ENCODE measurements at places on chromosomes 16 and 17.
A peak's percentile ranks its signal among the peaks of the same experiment; 100 is the strongest.

DNA sequence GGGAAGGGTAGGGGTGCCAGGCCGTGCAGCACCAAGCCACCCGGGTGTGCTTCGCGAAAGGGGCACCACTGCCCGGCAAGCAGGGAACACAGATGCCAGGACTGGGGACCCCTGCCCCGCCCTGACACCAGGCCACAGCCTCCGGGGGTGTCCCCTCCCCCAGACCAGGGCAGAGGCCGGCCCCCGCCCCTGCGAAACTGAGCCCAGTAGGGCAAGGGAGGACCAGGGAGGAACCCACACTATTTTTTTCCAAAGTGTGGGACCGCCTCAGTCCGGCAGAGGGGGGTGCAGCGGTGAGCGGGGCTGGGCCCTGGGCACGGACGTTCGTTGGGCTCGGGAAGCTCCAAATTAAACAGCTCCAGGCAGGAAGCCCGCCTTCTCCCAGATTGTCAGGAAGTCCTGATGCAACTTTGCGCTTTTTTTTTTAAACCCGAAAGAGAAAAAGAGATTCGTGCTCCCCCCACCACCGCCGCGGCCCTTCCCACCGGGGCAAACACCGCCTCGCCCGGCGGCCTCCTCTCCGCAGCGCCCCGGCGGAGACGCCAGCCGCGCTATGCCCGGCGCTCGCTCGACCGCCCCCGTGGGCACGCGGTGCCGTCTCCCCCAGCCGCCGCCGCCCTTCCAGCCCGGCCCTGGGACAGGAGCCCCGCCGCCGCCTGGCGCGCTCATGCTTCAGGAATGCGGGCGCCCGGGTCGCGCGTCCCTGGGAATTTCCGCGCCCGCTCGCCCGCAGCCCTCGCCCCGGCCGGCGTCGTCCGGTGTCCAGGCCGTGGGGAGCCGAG is 755 bp downstream of the PIEZO1 start:
- peak; percentile 43 for DNase-seq

GRCh38 chr17:81383504-81384421 is 11.5 kb upstream of the BAHCC1 start:
- no peak for DNase-seq

- DNase-seq, result peak; percentile 85
These were observed 5.7 kb upstream of the LPO start for GRCh38 chr17:58232707-58233156.

DNA sequence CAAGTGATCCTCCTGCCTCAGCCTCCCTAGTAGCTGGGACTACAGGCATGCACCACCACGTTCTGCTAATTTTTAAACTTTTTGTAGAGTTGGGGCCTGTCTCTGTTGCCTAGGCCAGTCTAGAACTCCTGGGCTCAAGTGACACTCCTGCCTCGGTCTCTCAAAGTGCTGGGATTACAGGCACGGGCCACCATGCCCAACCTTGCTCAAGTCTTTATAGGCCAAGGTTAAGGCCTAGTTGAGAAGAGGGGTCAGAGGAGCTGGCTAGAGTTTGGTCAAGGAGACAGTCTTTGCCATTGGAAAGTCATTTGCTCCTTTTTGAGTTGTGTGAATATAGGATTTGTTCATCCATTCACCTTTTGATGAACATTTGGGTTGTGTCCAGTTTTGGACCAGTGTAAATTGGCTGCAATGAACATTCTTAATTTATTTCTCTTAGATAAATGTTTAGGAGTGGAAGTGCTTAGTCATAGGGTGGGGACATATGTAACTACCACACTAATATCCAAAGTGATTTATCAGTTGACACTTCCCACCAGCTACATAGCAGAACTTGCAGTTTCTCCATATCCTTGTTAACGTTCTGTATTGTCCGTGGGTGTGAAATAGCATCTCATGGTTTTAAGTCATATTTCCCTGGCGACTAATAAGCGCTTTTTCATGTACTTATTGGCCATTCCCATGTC is 30.7 kb upstream of the ARHGAP17 start:
- DNase-seq, result no peak

DNA sequence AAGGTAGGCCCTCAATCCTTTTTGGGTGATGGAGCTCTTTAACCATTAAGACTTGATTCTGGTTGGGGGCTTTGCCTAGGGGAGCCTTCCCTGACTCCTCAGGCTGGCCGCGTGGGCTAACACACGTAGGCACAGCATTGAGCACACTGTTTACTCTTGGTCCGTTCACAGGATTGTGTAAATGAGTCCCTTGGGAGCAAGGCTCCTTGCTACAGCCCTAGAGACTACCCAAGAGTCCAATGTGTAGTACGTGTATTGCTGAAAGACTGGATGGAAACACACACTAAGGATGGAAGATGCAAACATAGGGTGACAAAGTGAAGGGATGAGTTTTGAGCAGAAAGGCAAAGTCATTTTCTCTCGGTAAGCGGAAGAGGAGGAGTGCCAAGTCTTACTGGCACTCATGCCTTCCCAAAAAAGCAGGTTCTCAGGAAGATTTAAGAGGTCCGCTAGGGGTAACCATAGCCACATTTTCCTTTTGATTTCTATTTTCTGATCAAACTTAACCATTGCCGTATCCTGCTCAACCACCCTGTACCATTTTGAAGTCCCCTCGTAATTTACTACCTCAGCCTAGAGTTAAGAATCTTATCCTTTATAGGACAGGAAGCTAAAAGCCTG is 911 bp upstream of the ITGA2B start:
- DNase-seq, result no peak

DNA sequence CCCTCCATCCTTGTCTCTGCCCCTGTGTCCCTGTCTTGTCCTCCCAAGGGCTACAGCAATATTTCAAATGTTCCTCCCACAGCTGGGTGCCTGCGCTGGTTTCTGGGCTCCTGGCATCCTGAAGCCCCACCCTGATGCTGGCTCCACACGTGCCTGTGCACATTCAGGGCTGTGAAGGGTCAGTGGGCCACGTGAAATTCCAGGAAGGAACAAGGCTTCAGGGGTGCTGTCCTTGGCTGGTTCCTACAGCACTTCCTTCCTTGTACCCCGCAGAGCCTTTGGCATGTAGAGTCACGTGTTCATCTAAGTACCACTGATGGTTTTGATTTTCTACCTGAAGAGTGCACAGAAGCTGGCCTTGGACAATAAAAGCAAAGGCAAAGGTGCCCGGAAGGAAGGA is 57.7 kb upstream of the NLK start:
- no peak for DNase-seq

DNA sequence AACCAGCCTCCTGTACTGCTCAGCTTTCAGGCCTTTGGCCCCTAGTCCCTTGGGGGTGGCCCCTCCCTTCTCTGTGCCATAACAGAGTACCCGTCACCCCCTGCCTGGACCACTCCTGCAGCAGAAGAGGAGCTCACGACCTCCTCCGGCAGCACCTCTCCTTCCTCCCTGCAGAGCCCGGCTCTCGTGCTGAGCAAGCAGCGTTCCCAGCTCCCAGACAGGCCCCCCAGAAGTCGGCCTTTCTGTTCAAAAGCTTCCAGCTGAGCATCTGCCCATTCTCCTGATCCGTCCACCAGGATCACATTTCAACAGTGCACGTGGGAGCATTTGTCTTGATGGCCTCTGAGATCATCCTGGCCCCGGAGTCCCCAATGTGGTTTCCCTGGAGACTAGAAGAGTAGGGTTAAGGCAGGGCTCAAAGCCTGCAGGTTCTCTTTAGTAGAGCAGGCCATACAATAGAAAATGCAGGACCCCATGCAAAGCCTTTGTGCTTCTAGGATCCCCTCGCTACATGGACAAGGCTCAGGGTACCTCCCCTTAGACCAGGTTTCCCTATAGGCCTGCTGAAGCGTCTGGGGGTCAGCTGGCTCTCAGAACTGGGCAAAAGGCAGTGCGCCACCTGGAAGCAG is 35.6 kb downstream of the NLRC3 start:
- no peak for DNase-seq

DNA sequence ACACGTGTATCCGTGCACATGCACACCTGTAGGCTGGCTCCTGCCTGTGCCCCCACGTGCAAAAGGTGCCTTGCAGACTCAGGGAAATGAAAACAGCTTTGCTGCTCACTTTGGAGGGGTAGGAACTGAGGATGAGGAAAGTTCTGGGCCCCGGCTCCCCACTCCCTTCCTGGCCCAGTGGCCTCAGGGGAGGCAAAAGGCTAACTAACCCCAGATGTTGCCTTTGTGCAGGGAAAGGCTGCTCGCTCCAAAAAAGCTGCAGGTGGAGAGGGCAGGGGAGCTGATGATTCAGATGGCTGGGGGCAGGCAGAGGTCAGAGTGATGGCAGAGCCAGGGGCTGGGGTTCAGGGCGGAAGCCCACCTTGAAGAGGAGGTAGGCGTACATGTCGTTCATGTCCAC is 12.4 kb downstream of the PLCD3 start:
- no peak for DNase-seq

DNA sequence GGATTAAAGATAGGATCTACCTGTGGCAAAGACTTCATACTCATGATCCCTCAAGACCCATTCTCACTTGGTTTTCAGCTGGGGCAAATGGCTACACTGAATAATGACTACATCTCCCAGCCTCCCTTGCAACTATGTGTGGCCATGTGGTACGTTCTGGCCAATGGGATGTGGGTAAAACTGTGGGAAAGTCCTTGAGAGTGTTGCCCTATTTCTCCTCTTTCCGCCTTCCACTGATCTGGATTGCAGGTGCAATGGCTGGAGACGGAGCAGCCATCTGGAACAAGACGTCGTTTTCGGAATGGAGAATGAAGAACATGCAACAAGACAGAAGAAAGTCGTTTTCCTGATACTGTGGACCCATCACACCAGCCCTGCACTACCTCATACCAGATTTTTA is 48.5 kb downstream of the HAPSTR1 start:
- no peak for DNase-seq

DNA sequence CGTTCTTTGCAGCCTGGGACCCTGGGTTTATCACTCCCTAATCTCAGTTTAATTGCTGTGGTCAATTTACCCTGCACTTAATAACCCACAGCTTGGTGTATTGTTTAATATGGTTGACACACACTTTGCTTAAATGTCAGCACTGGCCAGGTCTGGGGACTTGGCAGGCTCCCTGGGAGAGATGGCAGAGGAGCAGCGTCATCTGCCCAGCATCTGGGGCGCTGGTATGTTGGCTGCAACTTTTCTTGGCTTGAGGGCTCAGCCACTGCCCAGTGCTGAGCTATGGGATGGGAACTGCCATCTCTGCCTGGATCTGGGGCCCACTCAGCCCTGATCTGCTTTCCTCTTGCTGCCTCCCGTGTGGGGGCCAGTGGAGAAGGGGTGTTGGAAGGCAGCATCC is 115.7 kb upstream of the IRX3 start:
- no peak for DNase-seq

- DNase-seq, result no peak
These were observed 19.6 kb downstream of the AKAP1 start for GRCh38 chr17:57104461-57105175.

DNA sequence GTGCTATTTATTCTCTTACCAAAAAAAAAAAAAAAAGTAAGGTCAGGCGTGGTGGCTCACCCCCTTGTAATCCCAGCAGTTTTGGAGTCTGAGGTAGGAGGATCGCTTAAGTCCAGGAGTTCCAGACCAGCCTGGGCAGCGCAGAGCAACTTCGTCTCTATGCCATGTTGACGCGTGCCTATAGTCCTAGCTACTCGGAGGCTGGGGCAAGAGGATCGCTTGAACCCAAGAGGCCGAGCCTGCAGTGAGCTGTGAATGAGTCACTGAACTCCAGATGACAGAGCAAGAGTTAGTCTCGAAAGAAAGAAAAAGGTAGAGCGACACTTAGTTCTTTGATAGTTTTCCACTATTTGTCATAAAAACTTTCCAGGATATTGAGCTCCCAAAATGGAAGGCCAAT is 1.4 kb upstream of the TENT4B start:
- no peak for DNase-seq

DNA sequence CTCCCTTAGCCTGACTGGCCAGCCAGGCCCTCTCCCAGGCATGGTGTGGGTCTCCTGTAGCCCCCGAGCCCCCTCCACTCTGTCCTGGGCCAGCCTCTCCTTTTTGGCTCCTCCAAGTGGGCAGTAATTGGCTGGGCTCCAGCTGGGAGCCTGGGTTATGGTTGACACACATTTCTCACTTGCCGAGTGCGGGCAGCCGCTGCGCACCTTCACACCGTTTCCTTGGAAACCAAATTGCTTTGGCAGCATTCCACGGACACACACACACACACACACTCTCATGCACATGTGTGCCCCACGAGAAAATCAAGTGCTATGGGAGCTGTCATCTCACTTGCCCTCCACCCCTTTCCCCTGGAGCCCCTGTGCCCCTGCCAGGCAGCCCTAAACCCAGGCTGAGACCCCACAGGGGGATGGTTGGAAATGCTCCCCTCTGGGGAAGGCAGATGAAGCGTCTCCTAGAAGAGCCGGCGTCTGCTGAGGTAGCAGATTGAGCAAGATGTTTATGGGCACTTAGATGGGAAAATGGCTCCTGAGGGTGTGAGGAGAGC is 402.7 kb upstream of the TNRC6C start:
- no peak for DNase-seq

GRCh38 chr17:7004398-7005253 is 7.8 kb upstream of the RNASEK start:
- DNase-seq, result peak; percentile 44

DNA sequence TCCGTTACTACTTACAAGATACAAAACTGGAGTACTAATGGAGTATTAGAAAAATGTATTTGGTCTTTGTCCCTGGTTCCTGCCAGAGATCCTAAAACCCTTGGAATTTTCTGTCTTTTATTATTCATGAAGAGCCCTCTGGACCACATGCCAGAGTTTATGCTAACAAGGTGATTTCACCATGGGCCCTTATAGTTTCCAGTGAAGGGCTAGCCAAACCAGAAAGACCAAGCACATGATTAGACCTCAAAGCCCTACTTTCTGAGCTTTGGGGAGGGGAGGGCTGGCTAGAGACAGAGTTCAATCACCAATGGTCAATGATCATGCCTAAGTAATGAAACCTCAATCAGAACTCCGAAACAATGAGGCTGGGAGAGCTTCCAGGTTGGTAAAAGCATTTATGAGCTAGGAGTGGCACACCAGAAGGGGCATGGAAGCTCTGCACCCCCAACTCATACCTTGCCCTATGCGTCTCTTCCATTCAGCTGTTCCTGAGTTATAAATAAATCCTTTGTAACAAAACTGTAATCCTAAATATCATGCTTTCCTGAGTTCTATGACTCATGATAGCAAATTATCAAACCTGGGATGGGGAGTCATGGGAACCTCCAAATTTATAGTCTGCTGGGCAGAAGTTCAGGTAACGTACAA is 10.4 kb downstream of the DCUN1D3 start:
- no peak for DNase-seq

DNA sequence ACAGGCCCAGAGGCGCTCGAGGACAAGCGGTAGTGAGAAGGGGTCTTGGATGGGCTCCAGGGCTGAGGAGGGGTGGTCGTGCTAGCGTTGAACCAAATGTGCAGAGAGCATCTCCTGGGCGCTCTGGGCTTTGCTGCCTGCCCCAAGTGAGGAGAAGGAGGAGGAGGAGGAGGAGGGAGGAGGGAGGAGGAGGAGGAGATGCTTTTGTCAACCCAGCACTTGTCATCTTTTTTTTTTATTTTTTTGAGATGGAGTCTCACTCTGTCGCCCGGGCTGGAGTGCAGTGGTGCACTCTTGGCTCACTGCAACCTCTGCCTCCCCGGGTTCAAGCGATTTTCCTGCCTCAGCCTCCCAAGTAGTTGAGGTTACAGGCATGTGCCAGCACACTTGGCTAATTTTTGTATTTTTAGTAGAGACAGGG is 59.8 kb downstream of the PGS1 start:
- DNase-seq, result no peak
